Naive thymus-derived CD8-positive, alpha-beta T cell (primary cell): ENCODE measurements at places on chromosomes 7 and 10.

GRCh38 chr7:87767827-87768226, 108.3 kb downstream of the SLC25A40 start:
- no peak for DNase-seq

- DNase-seq: no peak
Observed at GRCh38 chr7:16178092-16178491, 243.2 kb downstream of the CRPPA start.

DNA sequence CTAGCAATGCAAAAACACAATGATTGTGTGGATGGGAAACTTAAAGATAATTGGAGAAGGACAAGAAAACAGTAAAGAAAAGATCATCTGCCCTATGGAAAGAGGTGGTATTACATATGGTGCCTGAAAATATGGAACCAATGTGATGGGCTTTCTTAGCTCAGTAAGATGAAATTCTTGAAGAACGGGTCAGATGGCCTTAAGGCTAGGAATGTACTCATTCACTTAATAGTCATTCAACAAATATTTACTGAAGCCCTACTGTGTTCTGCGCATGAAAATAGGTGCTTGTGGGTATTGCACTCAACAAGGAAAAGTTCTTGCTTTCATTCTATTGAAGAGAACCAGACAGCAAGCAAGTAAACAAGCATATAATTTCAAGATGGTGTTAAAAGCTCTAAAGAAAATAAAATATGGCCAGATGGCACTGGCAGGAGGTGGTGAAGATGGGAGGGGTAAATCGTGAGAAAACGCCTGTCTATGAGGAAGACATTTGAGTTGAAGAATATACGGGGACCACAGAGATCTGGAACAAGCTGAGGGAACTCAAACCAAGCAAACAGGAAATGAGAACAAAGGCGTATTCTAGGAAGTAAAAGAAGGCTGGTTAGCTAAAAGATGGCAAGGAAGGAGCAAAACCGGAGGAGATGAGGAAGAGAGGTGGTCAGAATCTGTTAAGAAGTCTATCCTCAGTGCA, 179.7 kb downstream of the ANK3 start:
- DNase-seq: no peak

GRCh38 chr10:113139699-113140098, 189.7 kb downstream of the TCF7L2 start:
- no peak for DNase-seq

- DNase-seq: no peak
Observed at GRCh38 chr7:91079487-91079886, 184.7 kb upstream of the FZD1 start.

GRCh38 chr7:128100225-128100948, 69.2 kb upstream of the LRRC4 start:
- DNase-seq: no peak
